SJCRH30 (cell line): ENCODE measurements at places on chromosomes 3 and 15. TPM values are rescaled to one million over a fixed set of nuclear protein-coding genes. Genes with fewer than 3 reads are reported as not detected.

CTDSPL gene
- total RNA-seq: 6.7 and 7.7 TPM in 2 replicates

NR1I2 gene
- not detected in 2 replicates for total RNA-seq

CYP8B1 gene
- not detected in 2 replicates for total RNA-seq

PTH1R gene
- 6.6 and 6.7 TPM in 2 replicates for total RNA-seq

RHCG gene
- total RNA-seq: not detected in 2 replicates

MUC4 gene
- 1.1 and 1.5 TPM in 2 replicates for total RNA-seq

ANKRD28 gene
- 26.4 and 28.8 TPM in 2 replicates for total RNA-seq

CASR gene
- total RNA-seq: not detected in 2 replicates

ST8SIA2 gene
- total RNA-seq: 1.3 and 2.1 TPM in 2 replicates

NEK10 gene
- 1.1 and 1.7 TPM in 2 replicates for total RNA-seq

ACP3 gene
- not detected in 2 replicates for total RNA-seq

NDUFB5 gene
- total RNA-seq: 134 and 137 TPM in 2 replicates

SCG3 gene
- total RNA-seq: not detected in 2 replicates

ZNF385D gene
- 0.02 and 0.20 TPM in 2 replicates for total RNA-seq

EPHB3 gene
- total RNA-seq: 16.4 and 16.6 TPM in 2 replicates

DNA sequence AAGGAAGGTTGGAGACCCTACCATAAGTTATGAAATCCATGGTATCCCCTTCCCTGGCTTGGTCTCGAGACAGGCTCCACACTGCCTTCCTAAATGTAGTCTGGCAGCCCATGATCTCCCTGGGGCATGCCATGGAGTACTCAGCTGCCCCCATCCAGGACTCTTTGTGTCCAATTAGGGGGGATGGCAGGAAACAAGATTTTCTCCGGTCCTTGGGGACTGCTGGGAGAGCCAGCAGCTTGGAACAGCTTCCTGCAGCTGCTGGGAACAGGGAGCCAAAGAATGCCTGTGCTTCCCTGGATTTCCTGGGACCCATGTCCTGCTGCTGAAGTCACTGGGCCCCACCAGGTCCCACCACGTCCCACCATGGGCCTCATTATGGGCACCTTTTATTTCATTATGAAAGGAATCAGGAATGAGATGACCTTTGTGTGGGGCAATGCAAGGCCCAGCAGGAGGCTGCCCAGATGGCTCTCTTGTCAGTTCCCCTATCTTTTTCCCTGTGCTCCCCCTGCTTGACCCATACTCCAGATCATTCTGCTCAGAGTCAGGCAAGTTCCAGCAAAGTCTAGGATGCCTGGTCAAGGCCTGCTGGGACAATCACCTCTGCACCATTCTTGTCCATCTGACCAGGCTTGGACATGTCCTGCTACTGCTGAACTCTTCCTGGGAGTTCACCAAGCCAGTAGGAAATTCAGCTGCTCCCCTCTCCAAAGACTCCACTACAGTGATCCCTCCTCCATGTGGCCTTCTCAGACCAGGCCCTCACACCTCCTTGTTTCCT is 15.0 kb upstream of the DAG1 start:
- peak; percentile 94 for DNase-seq

GRCh38 chr3:185677146-185677829 is 91.2 kb downstream of the SENP2 start:
- DNase-seq: peak; percentile 75

DNA sequence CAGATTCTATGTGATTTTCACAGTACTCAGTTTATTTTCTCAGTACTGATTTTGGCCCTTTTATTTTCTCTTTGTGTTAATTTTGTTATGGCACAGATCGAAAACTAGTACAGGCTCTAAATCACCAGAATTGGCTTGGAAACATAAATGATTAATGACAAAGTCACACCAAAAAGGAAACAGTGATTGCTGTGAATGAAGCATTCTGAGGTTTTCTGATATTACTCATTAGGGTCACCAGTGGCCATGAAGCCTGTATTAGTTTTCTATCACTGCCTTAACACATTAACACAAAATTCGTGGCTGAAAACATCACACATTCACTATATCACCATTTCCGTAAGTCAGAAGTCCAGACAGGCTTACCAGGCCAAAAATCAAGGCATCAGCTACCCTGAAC is 343.0 kb upstream of the THRB start:
- DNase-seq: no peak

- DNase-seq: peak; percentile 44
These were observed 335.0 kb upstream of the CTNNB1 start for GRCh38 chr3:40864146-40864782.

GRCh38 chr15:44584162-44584749 is 47.3 kb downstream of the EIF3J start:
- DNase-seq: peak; percentile 59

GRCh38 chr3:51944451-51945021 is 2.4 kb downstream of the PARP3 start:
- DNase-seq: no peak

- no peak for DNase-seq
These were observed 37.8 kb upstream of the HCLS1 start for GRCh38 chr3:121698476-121698875.

GRCh38 chr3:64385277-64385676 is 160.0 kb upstream of the PRICKLE2 start:
- DNase-seq: peak; percentile 6

DNA sequence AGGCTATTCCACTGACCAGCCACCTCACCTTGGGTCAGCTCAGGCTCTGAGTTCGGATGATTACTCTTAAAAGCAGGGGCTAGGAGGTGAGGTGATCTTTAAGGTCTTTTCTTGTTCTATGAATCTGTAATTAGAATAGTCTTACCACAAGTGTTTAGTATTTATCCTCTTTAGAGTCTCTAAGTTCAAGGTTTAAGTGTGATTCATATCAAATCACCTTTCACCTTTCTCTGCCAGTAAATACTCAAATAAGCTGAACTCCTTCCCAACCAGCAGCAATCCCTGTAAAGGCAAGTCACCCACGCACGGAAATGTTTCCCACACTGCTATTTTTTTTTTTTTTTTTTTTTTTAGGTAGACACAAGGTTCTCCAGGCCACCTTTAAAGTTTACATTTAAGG is 14.5 kb upstream of the TMEM44 start:
- no peak for DNase-seq

DNA sequence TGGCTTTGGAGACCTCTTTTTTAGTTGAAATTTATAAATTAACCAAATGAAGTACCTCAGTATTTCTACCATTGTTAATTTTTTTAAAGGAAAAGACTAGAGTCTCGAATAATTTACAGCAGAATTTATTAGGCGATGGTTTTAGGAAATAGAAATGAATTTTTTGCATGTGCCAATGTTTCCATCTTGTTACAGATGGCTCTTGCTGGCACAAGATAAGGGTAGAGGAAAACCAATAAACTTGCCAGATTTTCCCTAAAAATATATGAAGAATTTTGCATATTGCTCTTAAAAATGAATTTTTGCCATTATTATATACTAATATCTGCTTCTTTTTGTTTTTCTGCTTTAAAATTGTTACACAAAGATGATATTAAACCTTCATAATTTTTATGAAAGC is 380.7 kb downstream of the NLGN1 start:
- DNase-seq: no peak

DNA sequence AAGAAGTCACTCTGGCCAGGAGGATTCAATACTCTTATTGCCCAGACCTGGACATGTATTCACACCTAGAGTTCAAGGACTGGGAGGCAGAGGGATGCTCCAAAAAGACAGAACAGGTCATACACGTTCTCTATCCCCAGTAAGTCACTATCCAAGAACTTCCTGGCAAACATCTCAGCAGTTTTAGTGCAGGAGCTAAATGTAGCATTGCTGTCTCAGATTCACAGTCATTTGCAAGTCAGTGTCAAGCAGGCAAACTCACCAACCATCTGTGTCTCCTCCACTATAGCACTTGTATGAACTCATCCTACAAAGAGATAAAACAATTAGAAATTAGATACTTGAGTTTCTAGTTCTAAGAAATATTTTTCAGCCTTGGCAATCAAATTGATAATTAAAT is 38.4 kb downstream of the ABHD17C start:
- no peak for DNase-seq

GRCh38 chr3:131688370-131688769 is 185.6 kb upstream of the MRPL3 start:
- no peak for DNase-seq

- DNase-seq: no peak
These were observed 1.2 kb downstream of the RASGRF1 start for GRCh38 chr15:79089331-79089889.

DNA sequence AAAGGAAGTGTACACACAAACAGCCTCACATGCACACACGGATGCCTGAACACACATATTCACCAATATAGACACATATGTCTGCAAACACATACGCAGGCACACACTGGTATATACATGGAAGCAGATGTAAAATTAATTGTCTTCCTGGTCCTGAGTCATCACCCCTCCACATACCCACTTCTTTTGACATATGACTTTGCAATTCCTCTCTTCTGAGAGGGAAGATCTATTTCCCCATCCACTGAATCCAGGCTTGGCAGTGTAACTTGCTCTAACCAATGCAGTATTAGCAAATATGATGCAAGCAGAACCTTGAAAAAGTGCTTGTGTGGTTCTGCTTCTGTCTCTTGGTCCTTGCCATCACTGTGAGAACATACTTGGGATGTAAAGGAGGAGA is 76.8 kb upstream of the HRH1 start:
- DNase-seq: no peak

- no peak for DNase-seq
These were observed 46.1 kb downstream of the IQSEC1 start for GRCh38 chr3:13027154-13027553.

DNA sequence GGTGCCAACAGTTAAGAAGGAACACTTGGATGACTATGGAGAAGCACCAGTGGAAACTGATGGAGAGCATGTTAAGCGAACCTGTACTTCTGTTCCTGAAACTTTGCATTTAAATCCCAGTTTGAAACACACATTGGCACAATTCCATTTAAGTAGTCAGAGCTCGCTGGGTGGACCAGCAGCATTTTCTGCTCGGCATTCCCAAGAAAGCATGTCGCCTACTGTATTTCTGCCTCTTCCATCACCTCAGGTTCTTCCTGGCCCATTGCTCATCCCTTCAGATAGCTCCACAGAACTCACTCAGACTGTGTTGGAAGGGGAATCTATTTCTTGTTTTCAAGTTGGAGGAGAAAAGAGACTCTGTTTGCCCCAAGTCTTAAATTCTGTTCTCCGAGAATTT is 3.0 kb downstream of the SKIL start:
- DNase-seq: no peak

DNA sequence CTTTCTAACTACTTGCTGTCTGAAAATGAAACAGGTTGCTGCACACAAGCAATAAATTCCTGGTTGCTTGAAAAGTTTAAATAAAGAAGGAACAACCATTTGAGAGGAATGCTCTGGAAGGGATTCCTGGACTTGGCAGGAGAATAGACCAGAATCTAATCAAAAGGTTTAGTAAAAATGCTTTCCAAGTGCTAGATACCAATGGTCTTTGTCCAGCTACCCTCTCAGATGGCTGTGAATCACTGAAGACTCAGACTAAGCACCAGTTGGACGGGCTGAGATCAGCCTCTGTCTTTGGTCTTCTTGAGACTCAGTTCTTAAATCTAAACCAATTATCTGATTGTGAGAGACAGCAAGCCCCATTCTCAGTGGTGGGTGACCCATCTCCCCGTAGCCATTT is 27.7 kb upstream of the LPP start:
- DNase-seq: no peak

- DNase-seq: no peak
These were observed 4.5 kb upstream of the GSK3B start for GRCh38 chr3:120098710-120099109.

DNA sequence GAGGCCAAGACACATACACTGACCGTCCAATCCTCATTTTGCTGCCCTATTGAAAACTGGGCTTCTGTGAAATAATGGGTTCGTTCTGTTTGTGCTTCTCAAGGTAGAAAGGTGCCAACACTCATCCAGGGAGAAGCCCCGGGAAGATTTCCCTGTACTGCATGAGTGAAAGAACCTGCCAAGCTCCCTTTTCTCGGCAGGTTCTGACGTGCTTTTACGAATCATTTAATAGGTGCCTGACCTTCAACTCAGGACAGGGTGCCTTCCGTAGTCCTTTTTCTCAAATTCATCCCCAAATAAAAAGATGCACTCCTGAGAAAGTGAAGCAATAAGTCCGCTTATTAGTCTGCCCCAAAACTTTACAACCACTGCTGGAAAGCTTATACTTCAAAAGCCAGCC is 64.2 kb downstream of the B3GNT5 start:
- no peak for DNase-seq

DNA sequence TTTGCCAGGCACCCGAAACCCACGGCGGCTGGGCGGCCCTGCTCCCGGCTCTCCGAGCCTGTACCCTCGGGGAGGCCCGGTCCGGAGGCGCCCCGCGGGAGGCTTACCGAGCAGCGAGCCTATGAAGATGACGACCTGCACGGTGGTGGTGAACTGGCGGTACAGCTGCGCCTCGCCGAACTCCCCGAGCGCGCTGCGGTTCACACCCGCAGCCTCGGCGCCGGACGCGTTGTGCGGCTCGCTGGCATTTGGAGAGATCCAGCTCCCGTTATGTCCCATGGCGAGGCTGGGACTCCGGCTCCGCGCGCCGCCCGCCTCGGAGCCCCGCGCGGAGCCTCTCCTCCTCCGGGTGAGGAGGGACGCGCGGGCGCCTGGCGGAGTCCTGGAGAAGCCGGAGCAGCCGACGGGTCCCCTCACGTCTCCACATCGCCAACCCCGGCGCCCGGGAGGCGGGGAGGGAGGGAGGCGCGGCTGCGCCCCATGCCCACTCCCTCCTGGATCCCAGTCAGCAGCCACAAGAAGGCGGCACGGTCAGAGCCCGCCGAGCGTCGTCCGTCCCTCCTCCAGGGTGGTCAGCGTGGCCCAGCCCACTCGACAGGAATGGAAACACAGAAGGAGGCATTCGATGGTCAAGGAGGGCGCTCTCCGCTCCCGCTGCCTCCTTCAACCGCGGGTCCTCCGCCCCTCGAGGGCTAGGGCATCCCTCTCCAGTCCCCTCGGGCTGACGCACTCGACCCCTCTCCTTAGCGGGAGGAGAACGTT is at the start of gene GPR176:
TSS of gene GPR176 (minus strand) at position 519 of the 762 bp plus-strand sequence. CDS start at position 279, 240 bp downstream.
- DNase-seq: peak; percentile 70

- DNase-seq: no peak
These were observed 29.8 kb downstream of the DNAJC19 start for GRCh38 chr3:180959691-180960090.

DNA sequence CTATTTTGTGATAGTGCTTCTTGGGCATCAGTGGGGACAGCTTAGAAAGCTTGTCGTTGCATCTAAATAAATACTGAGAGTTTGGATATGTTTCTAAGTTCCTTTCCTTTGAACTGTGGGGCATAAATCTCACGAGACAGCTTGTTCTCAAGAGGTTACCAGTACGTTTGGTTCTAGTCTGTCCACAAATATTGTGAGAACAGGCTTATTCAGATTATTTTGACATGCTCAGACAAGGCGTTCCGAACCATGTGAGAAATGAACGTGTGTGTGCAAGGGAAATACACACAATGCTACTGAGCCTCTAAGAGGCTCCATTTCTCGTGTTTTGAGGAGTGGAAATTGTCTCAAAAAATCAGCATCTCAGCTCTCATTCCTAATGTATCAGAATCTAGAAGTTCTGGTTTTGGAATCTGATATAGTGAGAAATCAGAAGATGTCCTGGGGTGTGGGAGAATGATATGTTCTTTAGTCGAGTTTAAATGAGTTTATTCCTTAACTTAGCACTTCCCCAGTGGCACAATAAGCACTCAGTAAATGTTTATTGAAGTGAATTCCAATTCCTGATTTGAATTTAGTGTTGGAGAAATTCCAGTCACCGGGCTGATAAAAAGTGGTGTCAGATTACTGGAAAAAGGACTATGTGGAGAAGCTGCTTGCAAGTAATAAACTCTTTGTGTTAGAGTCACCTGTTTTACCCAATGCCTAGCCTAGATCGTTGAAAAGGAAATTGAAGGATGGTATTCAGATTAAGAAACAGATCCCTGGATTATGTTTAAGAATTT is 481.5 kb downstream of the LPP start:
- DNase-seq: no peak

- no peak for DNase-seq
These were observed 179.8 kb upstream of the SLC2A2 start for GRCh38 chr3:171206283-171206682.

GRCh38 chr15:89335298-89336041 is 846 bp upstream of the POLG start:
- DNase-seq: no peak
